ENCODE measurements at places on chromosomes 1 and 21. TPM values are rescaled to one million over a fixed set of nuclear protein-coding genes. Genes with fewer than 3 reads are reported as not detected.

The LEFTY2 gene
- total RNA-seq, result not detected

The MATN1 gene
- total RNA-seq, result 0.12 TPM

The HNRNPCL1 gene
- total RNA-seq, result not detected

The ZNF683 gene
- total RNA-seq, result not detected

The ZNF670 gene
- total RNA-seq, result 2.9 TPM

The EXO1 gene
- 0.44 TPM for total RNA-seq

The RAB3B gene
- 0.06 TPM for total RNA-seq

The OR2T35 gene
- not detected for total RNA-seq

The KPNA6 gene
- 60.3 TPM for total RNA-seq

The SH2D1B gene
- total RNA-seq, result not detected

The LCK gene
- 436 TPM for total RNA-seq

The ADARB1 gene
- total RNA-seq, result 50.0 TPM

The COL11A1 gene
- total RNA-seq, result not detected

The FAM89A gene
- 6.5 TPM for total RNA-seq

The RXFP4 gene
- not detected for total RNA-seq
